Camera-type eye (tissue), 1 donor: ENCODE measurements at places on chromosomes 11 and 22. TPM values are rescaled to one million over a fixed set of nuclear protein-coding genes. Genes with fewer than 3 reads are reported as not detected.

The UBQLN3 gene
- 0.88 TPM for total RNA-seq

The DEFB131B gene
- total RNA-seq = not detected

The HMOX1 gene
- 10.9 TPM for total RNA-seq

The SNAP29 gene
- total RNA-seq = 12.3 TPM

The MPZL2 gene
- 18.4 TPM for total RNA-seq

The OR5A1 gene
- total RNA-seq = not detected

The C11orf21 gene
- total RNA-seq = 1.3 TPM

The MAPK8IP2 gene
- total RNA-seq = 22.7 TPM

The GP1BB gene
- 6.6 TPM for total RNA-seq

The RASD2 gene
- 1.0 TPM for total RNA-seq

The BTG4 gene
- not detected for total RNA-seq

The MS4A10 gene
- total RNA-seq = not detected

The ST14 gene
- total RNA-seq = 3.8 TPM

The RELT gene
- total RNA-seq = 3.7 TPM

The SCN3B gene
- total RNA-seq = 38.5 TPM

The NRIP3 gene
- total RNA-seq = 8.1 TPM

The F2 gene
- not detected for total RNA-seq

The SULT4A1 gene
- total RNA-seq = 10.0 TPM

The OR51V1 gene
- total RNA-seq = not detected
